ENCODE measurements at places on chromosomes 1 and 21.

DNA sequence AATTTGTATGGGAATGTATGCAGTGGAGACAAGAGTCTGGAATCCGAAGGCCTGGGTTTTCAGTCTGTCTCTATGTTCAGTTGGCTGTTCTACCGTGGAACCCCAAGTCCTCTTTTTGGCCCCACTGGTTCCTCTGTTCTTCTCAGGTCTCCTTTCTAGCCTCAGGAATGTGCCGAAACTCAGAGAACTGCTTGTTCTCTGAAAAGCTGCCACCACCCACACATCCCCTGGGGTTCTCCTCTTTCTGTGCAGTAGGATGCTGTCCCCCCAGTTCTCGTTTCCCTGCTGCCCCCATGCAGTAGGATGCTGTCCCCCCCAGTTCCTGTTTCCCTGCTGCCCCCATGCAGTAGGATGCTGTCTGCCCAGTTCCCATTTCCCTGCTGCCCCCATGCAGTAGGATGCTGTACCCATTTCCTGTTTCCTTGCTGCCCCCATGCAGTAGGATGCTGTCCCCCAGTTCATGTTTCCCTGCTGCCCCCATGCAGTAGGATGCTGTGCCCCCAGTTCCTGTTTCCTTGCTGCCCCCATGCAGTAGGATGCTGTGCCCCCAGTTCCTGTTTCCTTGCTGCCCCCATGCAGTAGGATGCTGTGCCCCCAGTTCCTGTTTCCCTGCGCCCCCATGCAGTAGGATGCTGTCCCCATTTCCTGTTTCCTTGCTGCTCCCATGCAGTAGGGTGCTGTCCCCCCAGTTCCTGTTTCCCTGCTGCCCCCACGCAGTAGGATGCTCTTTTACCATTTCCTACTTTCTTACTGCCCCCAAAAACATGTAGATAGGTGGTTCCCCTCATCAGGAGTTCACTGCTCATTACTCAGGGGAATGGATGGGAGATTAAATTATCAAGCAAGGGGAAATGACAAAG is 35.3 kb downstream of the OPTC start:
- no peak for DNase-seq

DNA sequence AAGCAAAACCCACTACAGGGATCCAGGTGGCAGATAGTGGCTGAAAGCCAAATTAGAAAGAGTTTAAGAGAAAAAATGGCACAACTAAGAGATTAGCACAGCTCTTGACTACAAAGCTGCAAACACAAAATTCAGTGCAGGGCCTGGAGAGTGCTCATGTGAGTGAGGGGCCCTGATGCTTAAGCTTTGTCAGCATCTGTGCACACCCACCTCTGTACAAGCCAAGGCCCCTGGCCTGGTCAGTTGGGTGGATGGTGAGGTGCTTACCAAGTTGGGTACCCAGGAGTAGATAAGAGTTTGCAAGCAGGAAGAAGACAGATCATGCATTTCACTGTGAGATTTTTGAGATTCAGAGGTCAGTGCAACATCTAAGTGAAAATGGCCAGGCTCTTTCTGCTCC is 62.7 kb upstream of the ATP1B1 start:
- DNase-seq: no peak

- DNase-seq: no peak
Observed at GRCh38 chr1:205783904-205784303, 8.6 kb upstream of the RAB29 start.

GRCh38 chr1:229347528-229347927 is 4.7 kb upstream of the CCSAP start:
- no peak for DNase-seq

GRCh38 chr21:38267991-38268863 is 11.4 kb downstream of the KCNJ15 start:
- no peak for DNase-seq

DNA sequence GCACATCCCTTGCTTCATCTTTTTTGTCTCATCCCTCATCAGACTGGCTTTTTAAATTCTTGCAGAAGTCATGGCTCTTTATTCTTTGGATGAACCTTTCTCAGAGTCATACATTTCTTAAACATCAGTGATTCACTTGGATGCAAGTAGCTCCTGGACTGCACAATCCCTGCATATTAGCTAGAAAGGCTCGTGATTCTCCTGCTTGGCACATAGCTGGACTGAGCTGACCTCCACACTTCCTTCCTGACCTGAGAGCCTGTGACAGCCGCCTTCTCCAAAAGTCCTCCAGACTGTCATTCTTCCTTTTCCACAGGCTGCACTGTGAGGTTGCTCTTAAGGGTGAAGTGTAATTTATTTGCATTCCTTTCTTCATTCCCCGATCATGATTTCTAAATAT is 109.4 kb downstream of the RGL1 start:
- no peak for DNase-seq

GRCh38 chr1:176670853-176671252 is 207.9 kb downstream of the PAPPA2 start:
- DNase-seq: no peak

GRCh38 chr21:35227786-35228185 is 178.7 kb upstream of the RUNX1 start:
- peak; percentile 89 for DNase-seq

DNA sequence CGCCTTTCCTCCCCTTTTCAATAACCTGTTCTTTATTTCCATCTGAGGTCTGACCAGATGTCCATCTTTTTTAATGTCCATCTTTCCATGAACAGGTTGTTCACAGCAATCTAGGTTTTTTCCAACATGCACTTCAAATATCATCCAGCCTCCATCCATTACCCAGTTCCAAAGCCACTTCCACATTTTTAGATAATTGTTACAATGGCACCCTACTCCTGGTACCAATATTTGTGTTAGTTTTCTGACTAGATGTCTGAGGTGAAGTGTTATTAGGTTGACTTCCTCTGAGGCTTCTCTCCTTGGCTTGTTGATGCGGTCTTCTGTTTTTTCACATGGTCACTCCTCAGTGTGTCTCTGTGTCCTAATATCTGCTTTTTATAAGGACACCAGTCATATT is 89.4 kb downstream of the OBSCN start:
- DNase-seq: no peak

DNA sequence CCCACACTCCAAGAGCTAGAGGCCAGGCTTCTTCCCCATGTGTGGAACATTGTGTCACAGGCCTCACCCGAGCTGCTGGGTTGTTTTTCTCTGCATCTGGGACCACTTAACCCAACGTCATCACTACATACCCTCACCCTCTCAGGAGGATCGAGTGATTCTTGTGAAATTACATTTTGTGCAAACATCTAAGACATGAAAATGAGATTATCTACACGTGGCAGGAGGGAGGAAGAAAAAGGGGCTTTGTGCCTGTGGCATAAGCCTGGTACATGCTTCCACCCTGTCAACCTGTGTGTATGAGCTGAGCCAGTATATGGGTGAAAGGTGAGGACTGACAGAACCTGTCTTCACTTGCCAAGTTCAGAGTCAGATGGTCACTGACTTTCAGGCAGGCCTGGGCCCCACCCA is 1.6 kb downstream of the CPT2 start:
- no peak for DNase-seq

GRCh38 chr1:248631354-248632008 is 3.4 kb downstream of the OR2T11 start:
- no peak for DNase-seq

DNA sequence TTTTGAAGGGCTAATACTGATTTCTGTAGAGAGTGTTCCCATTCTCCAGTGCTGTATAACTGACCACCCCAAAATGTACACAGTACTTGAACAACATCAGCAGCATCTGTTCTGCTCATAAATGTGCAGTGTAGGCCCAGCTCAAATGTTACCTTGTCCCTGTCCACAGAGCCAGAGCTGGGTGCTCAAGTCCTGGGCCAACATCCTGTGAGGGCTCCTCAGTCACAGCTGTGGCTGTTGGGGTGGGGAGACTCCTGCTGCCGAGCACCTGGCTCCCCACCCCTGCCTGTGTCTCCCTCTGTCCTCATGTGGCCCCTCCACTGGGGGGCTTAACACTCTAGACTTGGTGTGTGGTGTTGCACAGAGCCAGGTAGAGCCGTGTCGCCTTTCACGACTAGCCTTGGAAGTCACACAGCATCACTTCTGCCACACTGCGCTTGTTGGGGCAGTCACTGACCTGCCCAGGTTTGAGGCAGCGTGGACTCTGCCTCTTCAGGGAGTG is 30.5 kb downstream of the DIP2A start:
- DNase-seq: no peak

DNA sequence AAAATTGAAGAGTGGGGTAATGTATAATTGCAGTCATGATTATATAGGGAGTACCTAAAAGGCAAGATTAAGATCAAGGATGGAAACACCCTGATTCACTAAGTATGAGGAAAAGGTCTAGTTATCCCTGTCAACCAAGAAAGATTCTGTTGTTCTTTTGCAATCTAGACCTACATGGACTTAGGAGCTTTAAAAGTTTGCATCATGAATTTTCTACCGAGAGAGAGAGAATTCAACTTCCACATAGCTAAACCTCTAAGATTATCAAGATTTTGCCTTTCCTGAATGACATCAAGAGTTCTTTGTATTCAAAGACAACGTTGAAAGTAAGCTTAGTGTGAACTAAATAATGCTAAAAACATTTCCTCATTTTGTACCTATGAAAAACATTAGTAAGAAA is 78.8 kb upstream of the RBM34 start:
- DNase-seq: no peak

DNA sequence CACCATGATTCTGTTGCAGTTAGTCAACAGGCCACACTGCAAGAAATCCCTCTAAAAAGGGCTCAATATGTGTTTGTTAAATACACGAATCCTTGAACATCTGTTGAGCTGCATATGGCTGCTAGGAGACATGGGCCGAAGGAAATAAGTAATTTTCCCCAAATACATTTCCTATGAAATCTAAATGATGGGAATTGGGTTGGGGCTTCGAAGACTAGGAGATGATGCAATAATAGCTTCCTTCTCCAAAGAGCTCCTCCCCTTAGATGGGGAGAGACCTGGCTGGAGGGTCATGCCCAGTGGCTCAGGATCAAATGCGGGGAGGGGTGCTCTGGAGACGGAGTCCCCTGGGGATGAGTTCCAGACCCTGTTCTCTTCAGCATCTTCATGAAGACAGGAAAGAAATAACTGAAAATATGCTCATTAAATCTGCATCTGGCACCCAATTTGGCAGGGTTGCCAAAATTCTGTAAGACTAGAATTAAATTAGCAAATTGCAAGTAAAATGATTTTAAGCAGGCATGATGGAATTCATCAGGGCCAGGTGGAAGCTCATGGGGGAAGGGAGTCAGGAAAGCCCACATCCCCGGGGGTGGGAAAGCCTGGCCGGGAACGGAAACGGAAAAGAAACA is 165.0 kb upstream of the EDN2 start:
- DNase-seq: no peak

- no peak for DNase-seq
Observed at GRCh38 chr1:59788825-59789224, 25.9 kb upstream of the HOOK1 start.

GRCh38 chr1:47417170-47418044 is 1.3 kb downstream of the FOXE3 start:
- DNase-seq: no peak

DNA sequence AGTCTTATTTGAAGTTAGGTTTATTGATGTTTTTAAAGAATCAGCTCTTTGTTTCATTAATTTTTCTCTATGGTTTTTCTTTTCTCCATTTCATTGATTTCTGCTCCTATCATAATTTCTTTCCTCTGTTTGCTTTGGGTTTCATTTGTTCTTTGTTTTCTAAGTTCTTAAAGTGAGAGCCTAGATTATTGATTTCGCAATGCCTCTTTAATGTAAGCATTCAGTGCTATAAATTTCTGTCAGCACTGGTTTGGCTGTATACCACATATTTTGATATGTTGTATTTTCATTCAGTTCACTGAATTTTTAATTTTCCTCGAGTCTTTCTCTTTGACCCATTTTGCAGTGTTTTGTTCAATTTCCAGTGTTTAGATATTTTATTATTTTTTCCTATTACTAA is 68.7 kb downstream of the DNAH14 start:
- DNase-seq: no peak

- no peak for DNase-seq
Observed at GRCh38 chr21:39181205-39181818, 1.9 kb downstream of the PSMG1 start.

GRCh38 chr1:224851848-224852261 is 77.6 kb upstream of the DNAH14 start:
- DNase-seq: no peak

DNA sequence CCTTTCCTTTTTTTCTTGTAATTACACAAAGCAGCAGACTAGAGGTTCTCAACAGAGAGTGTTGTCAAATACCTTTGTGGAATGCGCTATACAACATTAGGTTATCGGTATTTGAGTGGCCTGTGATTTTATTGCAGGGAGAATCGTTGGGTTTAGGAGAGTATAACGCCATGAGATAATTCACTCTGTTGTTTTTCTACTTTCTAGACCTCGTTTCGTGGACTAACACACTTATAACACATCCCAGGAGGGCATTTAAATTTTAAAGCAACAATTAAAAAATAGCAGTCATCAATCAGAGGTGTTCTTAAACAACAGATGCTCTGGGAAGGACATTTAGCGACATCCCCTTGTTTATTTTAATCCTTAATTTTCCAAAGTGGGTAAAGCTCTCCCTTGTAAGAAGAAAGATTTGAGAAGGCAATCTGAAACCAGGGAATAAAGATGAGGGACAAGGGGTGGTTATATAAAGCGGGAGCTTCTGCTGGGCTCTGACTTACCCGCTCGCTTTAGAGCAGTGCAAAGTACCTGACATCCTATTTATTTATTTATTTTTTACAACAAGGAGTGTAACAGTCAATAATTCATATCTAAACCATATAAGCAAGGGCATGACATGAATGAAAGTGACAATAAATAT is 4.9 kb downstream of the PBX1 start:
- DNase-seq: no peak

DNA sequence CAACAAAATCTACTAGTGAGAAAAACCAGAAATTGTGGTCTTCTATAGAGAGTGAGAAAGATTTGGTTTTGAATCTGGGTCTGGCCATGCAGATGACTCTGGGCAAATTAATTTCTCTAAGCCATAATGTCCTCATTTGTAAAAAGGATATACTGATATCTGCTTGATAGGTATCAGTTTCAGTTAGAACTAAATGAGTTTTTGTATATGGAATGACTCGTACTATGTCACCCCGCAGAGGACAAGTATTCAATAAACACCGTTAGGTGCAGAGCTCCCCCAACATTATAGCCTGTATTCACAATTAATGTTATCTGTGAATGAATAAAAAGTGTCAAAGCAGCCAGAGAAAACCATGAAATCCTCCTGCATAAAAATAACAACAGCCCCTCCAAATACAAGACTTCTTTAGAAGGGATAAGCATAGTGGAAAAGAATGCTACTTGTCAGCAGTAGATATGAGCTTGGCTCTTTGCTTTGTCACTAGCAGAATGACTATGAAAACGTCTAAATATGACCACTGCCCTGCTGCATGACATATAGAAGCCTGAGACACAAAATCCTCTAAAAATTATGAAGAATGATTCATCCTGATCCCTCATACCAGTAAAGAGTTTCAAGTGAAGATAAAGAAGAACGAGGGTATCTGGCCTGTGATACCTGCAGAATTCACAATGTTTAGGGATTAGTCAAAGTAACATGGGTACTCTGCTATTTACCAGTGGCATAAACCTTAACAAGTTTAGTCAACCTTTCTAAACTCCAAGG is 17.8 kb downstream of the SCAF4 start:
- no peak for DNase-seq

- no peak for DNase-seq
Observed at GRCh38 chr1:202014060-202014459, 3.7 kb downstream of the ELF3 start.

- DNase-seq: no peak
Observed at GRCh38 chr1:230791986-230792564, 44.9 kb downstream of the CAPN9 start.
